Foreskin fibroblast (primary cell): ENCODE measurements at places on chromosomes 6 and 20.

DNA sequence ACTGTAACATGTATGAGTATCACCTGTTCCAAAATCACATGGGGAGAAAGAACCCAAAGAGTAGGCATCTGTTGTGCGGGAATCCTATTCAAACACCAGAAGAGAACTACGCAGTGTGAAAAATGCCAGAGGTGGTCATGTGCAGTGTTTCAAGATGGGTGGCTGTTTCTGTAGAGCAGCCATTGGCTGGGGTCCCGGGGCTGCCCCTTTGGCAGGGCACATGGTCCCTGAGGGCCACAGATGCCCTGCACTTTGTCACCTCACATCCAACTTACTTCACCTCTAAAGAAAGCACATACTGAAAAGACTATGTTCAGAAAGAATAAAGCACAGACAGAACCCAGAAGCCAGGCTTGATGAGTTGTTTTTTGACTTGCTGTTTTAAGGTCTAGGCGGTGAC, 12.3 kb downstream of the MTCH1 start:
- no peak for DNase-seq

- peak; percentile 52 for DNase-seq
These were observed 92.5 kb downstream of the SESN1 start for GRCh38 chr6:109002051-109002697.

DNA sequence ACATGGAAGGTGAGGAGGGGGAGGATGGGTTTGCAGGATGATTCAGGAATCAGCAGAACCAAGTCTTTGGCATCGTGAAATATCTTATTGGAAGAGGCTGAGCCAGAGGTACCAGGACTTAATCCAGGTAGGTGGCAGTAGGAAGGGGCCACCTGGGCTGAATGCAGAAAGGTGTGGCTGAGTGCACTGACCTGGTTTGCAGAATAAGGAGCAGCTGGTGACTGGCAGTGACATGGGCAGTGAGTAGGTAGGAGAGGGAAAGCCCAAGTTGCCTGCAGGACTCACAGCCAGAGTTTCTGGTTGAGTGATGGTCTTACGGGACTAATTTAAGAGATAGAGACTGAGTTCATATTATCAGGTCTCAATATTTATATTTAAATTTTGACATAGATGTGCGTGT, 1.1 kb upstream of the PBOV1 start:
- no peak for DNase-seq

GRCh38 chr6:25556516-25556915, 95.5 kb upstream of the SCGN start:
- DNase-seq, result peak; percentile 87

- no peak for DNase-seq
These were observed 26.3 kb upstream of the APMAP start for GRCh38 chr20:25018841-25019240.

- DNase-seq, result no peak
These were observed 3.2 kb downstream of the CEP162 start for GRCh38 chr6:84224251-84224650.

DNA sequence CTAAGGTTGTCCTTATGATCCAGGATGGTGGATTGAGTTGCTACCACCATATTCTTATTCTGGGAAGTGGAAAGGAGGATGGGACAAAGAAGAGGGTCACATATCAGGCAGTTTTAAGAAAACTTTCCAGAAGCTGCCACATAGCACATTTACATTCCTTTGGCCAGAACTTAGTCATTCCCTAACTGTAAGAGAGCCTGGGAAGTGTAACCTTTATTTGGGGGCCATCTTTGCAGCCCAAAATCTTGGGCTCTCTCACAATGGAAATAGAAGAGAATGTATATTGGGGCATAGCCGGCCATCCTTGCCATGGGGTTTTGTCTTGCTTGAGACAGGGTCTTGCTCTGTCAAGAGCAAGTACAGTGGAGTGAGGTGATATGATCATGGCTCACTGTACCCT, 8.4 kb downstream of the ZNF341 start:
- DNase-seq, result no peak

- no peak for DNase-seq
These were observed 24.5 kb downstream of the NCOA7 start for GRCh38 chr6:125815080-125815910.

- no peak for DNase-seq
These were observed 1.4 kb downstream of the METTL24 start for GRCh38 chr6:110356778-110357177.

DNA sequence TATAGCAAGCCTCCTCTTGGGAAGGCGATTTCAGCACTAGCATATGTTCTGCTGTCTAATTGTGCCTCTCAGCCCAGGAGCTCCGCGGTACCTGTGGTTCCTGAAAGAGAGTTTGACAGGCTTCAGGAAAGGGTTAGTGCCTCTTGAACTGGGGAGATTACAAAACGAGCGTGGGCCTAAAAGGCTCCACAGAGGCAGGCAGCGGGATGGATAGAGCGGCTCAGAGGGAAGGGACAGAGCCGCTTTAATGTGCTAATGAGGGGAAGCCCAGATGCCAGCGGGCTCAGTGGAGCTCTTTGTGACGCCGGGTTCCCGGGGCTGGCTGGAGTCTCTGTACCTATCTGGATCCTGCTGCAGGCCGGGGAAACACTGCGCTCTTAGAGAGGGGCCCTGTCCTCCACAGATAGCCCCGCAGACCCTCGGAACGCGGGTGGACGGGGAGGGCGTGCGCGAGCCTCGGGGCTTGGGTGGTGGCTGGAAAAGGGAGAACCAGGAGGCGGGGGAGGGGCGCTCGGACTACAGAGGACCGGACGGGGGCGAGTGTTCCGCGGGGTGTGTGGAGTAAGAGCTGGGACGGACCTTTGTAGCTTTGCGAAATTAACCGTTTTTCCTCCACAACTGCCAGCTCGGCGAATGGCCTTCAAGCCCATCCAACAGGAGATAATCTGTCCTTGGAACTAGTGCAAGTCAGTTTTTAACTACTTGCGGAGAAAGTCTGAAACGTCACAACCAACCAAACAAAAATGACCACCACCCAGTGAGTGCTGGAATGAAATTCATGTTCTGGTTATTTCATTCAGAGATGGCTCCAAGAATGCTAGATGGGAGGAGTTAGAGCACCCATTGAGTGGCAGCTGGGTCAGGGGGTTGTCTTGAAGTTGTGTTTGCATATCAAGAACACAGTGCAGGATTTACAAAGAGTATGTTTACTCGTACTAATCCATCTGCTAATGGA, 13.0 kb downstream of the SLC35F1 start:
- DNase-seq, result no peak

DNA sequence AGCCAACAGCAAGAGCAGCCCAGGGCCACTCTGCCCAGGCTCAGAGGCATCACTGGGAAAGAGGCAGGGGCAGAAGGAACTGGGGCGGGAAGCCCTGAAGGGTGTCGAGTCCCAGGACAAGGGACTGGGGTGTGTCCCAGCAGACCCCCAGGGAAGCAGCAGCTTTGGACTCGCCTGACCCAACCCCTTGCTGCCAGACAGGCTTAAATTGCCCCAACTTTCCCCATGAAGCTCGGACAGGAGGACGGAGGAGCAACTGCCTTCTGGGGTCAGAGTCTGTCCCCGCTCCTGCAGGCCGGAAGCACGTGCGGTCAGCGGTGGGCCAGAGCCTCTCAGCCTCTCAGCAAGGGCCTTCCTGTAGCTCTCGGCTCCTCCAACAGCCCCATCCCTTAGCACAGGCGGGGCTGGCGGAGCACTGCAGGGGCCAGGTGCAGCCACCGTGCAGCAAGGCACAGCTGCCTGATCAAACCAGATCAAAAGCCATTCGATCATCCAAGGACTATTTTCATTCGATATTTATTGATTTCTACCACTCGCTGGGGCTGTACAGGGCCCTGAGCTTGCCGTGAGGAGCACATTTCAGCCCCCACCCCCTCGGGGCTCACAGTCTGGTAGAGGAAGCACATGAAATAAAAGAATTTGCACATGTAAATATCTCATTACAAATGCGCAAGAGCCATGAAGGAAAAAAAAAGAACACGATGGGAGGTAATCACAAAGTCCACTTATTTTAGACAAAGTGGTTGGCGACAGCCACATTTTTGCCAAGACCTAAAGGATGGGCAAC, 31.8 kb upstream of the STX16 start:
- DNase-seq, result no peak

GRCh38 chr20:37729452-37729851, 35.6 kb downstream of the CTNNBL1 start:
- DNase-seq, result no peak

DNA sequence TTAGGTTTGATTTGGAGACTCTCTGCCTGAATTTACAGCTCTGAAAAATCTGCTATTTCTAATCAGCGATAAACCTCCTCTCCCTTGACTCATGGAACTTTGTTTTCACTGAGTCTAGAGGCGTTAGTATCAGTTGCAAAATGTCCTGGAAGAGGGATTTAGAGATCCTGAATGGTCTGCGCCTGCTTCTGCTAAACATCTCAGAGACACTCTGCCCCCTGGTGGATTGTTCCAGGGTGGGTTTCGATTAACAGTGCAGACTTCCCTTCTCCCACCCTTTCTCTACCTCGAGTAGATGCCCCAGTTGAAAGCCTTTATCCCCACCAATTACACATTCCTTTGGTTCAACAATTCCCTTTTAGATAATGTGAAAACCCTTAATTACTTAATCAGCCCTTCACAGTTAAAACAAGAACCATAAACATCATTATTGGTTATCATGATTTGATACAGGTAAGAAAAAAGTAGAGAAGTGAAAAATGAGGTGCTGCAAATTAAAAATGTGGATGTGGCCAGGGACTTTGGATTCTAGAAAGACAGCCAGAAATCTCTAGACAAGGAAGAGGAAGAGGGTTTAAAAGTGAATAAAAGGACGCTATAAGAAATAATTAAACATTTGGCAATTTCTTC, 5.5 kb downstream of the HTR1B start:
- peak; percentile 96 for DNase-seq

DNA sequence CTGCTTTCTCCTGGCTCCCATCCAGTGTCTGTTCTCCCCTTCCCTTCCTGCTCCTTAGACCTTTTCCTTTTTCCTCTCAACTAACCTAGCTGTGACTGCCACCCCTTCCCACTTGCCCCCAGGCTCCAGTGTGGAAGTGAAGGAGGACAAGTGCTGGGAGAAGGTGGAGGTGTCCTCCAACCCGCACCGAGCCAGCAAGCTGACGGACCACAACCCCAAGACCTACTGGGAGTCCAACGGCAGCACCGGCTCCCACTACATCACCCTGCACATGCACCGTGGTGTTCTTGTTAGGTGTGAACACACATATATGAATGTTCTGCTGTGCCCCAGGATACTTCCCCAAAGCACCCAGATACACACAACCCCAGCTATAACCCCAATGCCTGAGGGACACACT, 18.5 kb downstream of the CUL9 start:
- DNase-seq, result no peak

- no peak for DNase-seq
These were observed 134.3 kb downstream of the IBTK start for GRCh38 chr6:82113231-82113630.

DNA sequence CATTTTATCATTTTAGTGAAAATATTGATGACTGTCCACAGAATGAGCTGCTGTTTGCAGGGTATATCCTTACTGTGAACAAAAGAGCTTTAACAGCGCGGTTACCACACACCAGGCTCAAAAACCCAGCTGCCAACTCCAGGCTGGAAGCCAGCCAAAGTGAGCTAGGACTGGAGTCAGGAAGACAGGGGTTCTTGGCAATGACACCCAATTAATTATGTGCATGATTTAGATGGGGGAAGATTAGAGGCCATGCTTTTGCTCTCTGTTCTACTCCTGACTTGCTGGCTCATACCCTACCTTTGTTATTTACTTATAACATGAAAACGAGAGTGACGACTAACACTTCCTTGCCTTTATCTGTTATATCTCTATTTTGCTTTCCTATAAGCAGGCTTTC, 128.9 kb upstream of the SHLD1 start:
- DNase-seq, result no peak

GRCh38 chr6:106063448-106063850, 22.7 kb upstream of the PRDM1 start:
- DNase-seq, result peak; percentile 59

DNA sequence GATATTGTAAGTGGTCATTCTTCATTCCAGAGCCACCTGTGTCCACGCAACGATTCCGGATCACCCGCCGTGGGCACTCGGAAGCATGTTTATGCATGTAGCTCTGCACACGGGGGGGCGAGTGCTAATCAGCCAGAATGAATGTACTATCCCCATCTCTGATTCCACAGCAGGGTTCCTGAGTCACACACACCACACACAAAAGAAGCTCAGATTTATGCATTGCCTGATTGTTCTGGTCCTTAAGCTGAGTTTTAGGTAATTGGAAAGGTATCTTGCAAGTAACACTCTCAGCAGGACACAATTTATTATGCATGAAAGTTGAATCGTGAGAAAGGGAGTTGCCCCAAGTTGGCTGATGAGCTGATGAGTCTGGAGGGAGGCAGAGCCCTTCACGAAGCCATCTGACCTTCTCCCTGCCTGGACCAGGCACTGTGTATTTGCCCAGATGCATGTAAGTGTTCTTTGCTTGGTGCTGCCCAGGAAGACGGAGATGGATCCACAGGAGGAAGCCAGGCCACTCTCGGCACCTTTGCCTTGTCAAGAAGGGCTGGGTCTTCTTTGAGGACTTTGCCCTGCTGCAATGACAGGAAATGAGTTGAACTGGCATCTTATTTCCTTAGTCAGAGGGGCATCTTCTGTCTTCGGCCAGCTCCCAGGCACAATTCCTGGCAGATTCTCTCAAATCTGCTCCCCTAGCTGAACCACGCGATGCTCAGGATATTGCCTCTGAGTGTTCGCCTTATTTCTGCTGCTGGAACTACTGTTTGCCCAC, 141.1 kb downstream of the SYNDIG1 start:
- DNase-seq, result no peak

- DNase-seq, result no peak
These were observed 8.4 kb upstream of the SGK2 start for GRCh38 chr20:43550456-43550855.

DNA sequence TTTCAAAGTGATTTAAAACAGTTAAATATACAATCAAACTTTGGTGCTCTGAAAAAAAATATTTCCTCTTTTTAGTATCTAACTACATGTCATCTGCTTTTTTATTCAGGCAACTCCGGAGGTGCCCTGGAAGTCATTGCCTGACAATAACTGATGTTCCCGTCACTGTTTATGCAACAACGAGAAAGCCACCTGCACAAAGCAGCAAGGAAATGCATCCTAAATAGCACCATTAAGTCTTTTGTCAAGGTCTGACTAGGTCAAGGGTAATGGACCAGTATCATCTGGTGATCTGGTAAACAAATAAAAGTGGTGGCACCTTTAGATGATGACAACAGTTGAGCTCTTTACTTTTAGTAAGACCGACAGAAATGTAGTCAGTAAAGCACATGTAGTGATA, 13.2 kb downstream of the FAM229B start:
- DNase-seq, result no peak

DNA sequence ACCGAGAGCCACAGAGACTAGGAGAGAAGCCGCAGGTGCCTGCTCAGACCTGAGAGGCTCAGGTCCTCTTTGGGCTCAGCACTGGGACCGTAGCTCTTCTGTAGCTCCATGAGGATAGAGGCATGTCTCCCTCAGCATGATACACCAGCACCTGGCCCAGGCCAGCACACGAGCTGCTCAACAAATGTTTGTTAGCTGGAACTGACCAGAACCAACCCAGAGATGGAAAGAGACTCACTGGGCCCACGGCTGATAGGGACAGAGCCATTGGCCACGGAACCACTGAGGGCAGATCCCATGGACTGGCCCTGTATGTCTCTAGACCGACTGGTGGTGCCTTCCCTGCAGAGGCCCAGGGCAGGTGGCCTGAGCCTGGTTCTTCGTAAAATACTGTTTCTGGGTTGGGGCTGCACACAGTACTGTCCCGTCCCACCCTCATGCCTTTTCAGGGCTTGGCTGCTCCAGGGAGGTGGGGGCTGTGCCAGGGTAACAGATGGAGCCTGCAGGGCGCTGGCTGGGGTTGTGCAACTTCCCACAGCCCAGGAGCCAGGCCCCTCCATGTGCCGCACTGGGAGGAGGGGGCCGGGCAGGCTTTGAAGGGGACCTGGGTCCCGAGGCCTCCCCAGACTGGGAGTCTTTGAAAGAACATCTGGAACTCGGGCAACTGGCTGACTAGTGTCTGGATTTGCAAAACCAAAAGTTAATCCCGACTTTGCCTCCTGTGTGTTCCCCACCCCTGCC, 5.2 kb downstream of the C20orf204 start:
- no peak for DNase-seq
